ENCODE measurements at places on chromosomes 1 and 21.

GRCh38 chr1:8161546-8162105 is 135.5 kb upstream of the ERRFI1 start:
- no peak for DNase-seq

DNA sequence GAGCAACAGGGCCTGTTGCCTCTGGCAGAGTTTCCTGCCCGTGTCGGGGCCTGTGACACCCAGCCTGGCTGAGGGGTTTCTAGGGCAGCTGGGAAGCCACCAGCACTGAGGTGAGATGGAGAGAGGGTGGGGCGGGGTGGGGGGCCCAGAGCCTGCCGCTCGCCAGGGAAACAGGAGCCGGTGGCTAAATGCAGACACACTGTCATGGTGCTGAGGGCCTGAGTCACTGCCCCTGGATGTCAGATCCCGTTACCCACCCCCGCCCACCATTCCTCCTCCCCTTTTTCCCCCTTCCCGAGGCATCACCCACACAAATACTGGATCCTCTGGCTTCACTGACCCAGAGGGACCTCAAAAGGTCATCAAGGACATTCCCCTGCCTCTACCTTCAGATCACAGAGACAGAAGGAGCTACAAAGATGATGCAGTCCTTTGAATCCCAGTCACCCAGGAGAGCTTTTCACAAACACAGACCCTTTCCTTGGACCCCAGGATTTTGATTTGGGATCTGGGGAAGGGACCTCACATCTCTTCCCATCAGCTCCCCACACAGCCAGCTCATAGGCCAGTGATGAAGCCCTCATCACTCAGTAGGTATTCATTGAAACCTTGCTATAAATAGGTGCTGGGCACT is 1.9 kb upstream of the HSPB7 start:
- DNase-seq = no peak

- DNase-seq = no peak
These were observed 250.8 kb downstream of the KCNJ6 start for GRCh38 chr21:37665230-37666024.

DNA sequence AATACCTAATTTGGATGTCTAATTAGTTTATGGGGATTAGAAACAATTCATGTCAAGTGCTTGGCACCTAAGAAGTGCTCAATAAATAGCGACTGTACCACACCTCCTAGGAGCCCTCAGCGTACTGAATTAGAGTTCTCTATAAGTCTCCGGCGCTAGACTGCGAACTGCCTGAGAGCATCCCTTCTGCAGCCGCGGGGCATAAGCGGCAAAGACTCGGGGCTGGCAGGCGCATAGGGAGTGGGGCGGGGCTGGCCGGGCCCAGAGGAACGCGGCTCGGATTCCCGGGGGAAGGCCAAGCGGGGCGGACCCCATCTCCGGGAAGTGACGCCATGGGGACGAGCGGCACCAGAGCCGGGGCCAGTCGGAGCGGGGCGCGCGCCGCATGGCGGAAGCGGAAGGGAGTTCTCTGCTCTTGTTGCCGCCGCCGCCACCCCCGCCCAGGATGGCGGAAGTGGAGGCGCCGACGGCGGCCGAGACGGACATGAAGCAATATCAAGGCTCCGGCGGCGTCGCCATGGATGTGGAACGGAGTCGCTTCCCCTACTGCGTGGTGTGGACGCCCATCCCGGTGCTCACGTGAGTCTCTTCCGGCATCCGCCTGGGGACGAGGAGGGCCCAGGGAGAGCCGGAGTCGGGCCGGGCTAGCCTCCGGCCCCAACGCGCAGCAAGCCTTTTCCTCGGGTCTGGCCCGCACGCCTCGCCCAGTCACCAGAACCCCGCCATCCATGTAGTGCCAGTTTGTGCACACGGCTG is at the start of gene TMEM222:
TMEM222 (plus strand) TSS at position 351 of the 756 bp plus-strand sequence; CDS start at position 386, 35 bp downstream.
- DNase-seq = peak; percentile 93

DNA sequence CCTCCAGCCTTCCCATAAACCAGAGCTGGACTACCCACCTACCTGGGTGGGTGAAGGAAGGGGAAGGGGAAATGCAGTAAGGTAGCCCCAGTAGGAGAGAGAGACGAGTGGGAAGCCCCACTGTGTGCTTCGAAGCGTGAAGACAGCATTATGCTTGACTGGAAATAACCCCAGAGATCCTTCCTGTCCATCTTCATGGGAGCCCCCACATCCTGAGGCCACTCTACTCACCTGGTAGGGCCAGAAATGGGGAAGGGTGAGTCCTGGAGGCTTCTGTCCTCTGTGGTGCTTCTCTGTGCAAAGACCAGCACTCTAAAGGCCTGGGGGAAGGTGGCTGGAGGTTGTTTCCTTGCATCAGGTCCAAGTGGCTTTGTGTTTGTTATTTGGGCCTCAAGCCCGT is 10.0 kb upstream of the RASSF5 start:
- no peak for DNase-seq

- DNase-seq = no peak
These were observed 64.5 kb upstream of the PLPPR5 start for GRCh38 chr1:99069146-99069545.

GRCh38 chr1:47751193-47751592 is 246.0 kb downstream of the TRABD2B start:
- DNase-seq = no peak

- no peak for DNase-seq
These were observed 69.0 kb downstream of the UBIAD1 start for GRCh38 chr1:11341901-11342552.

GRCh38 chr1:231093156-231093922 is 53.3 kb upstream of the FAM89A start:
- DNase-seq = no peak

DNA sequence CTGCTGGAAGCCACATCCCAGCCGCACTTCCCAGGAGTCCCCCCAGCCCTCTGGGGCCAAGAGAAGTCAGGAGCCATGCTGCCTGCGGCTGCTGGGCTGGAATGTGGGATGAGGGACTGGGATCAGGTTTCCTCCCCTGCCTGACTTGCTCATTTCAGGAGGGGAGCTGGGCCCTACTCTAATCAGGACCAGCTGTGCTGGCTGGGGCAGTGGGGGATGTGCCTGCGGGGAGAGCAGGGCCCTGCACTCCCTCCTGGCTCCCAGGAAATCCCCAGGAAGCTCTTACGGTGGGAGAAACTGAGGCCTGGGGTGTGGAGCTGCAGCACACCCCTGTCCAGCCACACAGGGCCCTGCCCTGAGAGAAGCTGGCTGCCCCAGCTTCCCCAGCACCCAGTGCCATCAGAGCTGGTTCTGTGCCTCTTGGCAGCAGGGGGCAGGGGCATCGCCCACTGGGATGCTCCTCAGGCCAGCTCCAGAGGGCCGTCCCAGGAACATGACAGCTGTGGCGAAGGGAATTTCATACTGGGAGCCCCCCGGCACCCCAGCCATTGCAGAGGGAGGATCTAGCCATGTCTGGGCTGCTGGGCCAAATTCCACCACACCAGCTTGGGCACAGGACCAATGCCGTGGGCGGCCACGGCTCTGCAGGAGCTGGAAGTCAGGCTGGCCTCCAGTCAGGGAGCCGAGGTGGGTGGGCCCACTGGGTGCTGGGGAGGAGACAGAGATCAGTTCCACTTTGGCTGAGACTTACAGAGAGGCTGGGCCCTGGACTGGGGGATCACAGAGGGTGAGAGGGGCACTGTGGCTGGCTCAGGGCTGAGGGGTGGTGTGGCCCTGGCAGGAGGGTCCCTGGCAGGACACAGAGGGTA is 21.3 kb upstream of the PRSS38 start:
- no peak for DNase-seq

GRCh38 chr1:230144010-230144614 is 77.1 kb downstream of the GALNT2 start:
- no peak for DNase-seq

- DNase-seq = no peak
These were observed 82.4 kb upstream of the BCL10 start for GRCh38 chr1:85358702-85359438.

- DNase-seq = no peak
These were observed 30.4 kb downstream of the CFAP74 start for GRCh38 chr1:1972976-1973715.

DNA sequence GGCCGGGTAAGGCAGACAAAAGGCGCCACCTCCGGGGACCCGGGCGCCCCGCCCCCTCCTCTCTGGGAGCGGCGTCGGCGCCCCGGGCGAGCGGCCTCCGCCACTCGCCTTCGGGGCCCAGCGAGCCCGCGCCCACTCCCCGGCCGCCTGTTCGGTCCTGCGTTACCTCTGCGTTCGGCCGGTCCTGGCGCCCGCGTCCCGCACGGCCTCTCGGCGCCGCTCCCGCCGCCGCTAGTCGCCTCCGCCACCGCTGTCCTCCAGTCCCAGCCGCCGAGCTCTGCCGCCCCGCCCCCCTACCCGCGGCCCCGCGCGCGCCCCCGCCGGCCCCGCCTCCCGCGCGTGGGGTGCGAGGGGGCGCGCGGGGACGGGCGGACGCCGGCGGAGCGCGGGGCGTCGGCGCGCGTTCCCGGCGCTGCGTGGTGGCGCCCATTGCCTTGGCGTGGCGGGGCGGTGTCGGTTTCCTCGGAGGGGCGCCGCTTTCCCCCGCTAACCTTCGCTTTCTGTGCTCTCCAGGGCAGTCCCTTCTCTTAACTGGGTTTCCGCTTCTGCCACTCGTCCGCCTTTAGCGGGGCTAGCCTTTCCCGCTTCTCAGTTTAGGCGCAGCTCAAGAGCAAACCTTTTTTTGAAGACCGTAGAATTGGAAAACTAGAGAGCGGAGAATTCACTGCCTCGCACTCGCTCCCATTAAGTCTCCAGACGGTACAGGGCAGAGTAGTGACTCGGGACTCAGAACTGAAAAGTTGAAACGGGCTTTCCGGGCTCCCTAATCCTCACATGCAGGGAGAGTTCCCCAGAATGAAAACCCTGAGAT is at the start of gene HP1BP3:
HP1BP3 (minus strand) TSS at position 279 of the 811 bp plus-strand sequence. CDS start 6,867 bp downstream, outside the sequence.
- peak; percentile 51 for DNase-seq

DNA sequence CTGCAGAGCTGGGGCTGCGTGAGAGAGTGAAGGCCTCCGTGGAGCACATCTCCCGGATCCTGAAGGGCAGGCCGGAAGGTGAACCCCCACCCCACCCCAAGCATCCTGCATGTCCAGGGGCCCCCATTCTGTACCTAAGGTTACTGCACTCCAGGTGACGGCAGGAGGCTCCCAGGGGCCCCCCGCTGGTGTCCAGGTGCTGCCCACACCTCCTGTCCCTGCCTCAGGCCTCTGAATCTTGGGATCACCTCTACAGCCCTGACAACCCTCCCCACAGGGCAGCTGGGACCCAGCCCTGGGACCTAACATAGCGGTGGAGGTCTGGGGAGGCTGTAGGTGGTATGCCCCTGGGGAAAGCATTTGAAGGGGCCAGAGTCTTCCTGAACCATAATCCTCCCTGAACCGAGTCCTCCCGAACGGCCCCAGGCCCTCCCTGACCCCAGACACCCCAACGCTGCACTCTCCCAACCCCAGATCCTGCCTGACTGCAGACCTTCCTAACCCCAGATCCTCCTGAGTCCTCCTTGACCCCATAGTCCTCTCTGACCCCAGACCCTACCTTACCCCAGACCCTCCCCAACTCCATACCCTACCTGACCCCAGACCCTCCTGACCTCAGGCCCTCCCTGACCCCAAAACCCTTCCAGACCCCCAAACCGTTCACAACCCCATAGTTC is 33.5 kb downstream of the TRIM11 start:
- DNase-seq = no peak

DNA sequence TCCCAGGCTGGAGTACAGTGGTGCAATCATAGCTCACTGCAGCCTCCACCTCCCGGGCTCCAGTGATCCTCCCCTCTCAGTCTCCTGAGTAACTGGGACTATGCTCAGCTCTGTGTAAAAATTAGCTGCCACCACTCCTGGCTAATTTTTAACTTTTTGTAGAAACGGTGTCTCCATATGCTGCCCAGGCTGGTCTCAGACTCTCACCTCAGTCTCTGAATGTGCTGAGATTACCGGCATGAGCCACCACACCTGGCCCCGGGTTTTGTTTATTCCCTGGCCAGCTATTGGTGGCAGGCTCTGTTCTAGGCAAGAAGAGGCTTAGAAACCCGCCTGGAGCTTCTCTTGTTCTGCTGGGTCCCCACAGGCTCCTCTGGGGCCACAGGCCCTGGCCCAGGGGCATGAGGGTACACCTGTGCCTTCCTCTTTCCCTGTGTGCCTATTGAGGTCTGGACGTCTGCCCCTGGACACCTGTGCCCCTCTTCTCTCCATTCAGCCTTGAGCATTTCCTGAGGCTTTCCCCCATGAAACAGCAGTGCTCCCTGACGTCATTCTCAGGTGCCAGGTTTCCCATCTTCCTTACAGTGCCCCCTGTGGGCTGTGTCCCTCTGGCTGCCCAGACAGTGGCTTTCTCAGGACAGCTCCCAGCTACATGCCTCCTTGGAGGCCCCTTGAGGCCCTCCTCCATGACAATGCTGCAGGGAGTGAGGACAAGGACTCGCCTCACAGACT is 57.5 kb downstream of the PCP4 start:
- DNase-seq = no peak

- DNase-seq = no peak
These were observed 68.7 kb upstream of the CNTN2 start for GRCh38 chr1:204974327-204974726.

Measured in stimulated activated CD8-positive, alpha-beta memory T cell treated with anti-CD3 and anti-CD28 coated beads, Interleukin-7, amount 100 ng/mL, for 24 hours (primary cell).